Stimulated activated naive CD8-positive, alpha-beta T cell treated with anti-CD3 and anti-CD28 coated beads, Interleukin-15, amount 100 ng/mL, for 72 hours (primary cell): ENCODE measurements at places on chromosomes 6 and 20.

DNA sequence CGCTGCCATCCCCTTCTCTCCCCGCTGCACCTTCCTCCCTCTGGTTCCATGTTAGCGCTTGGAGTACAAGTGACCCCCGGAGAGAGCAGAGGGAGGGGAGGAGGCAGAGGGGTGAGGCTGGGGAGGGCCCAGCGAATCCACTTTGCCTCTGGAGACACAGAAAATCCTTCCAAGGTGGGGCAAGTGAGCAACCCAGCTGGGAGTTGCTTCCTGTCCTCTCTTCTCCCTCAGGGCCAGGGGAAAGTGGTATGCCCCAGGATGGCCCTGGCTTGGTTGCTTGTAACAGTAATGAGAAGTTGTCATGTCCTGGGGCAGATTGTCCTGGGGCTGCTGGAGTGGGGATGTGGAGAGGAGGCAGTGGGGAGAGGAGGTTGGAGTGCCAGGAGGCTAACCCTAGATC is 691 bp upstream of the ANGPT4 start:
- DNase-seq = no peak

- no peak for DNase-seq
Measured at GRCh38 chr6:3707024-3707423, 44.5 kb downstream of the PXDC1 start.

DNA sequence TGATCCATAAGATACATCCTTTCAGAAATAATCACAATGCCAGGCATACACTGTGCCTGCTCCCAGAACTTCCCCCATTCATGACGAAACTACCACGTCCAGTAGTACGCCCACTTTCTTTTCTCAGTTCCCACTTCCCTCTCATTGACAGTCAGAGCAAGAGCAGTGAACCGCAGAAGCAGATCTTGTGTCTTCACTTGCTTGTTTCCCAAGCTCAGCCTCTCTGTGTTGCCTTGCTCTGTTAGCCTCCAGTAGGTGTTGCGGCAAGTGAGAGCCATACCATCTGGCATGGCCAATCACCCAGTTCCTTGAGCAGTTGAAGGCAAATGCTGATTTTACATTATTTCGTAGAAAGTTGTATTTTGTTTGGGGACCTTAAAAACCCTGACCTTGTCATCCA is 11.7 kb downstream of the UST start:
- DNase-seq = peak; percentile 37

- DNase-seq = no peak
Measured at GRCh38 chr6:146297815-146298214, 245.8 kb upstream of the RAB32 start.

- DNase-seq = no peak
Measured at GRCh38 chr6:131784561-131784960, 23.3 kb upstream of the ENPP1 start.

DNA sequence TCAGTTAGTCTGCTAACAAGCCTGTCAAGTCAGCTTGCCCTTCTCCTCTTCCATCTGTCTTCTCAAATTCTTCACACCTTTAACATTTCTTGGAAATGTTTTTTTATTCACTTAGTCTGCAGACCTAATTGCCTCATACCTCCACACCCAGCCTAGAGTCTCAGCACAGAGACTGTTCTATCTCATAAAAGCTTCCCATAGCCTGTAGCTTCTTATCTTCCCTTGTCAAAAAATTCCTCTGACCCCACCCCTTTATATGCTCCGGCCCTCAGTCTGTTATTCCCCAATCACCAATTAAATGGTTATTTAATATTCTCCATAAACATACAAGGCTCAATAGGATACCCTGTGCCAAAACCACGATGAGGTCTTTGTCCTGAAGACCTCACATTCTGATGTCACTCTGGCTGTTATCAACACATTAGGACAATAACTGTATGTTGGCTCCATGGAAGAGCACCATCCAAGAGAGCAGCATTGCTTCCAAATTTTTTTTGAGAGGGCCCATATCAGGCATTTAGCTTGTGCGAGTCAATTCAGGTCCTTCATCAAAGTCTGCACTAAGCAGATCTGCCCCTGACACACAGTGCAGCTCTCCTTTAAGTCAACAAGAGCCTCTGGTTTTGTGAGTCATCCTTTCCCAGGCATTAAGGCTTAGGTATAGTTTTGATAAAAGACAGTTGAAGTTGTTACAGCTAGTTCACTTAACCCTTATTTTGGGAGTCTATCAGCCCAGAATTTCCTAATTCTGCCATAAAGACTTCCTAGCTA is 83.2 kb upstream of the TBX18 start:
- DNase-seq = no peak
